ENCODE measurements at places on chromosomes 1 and 21.

DNA sequence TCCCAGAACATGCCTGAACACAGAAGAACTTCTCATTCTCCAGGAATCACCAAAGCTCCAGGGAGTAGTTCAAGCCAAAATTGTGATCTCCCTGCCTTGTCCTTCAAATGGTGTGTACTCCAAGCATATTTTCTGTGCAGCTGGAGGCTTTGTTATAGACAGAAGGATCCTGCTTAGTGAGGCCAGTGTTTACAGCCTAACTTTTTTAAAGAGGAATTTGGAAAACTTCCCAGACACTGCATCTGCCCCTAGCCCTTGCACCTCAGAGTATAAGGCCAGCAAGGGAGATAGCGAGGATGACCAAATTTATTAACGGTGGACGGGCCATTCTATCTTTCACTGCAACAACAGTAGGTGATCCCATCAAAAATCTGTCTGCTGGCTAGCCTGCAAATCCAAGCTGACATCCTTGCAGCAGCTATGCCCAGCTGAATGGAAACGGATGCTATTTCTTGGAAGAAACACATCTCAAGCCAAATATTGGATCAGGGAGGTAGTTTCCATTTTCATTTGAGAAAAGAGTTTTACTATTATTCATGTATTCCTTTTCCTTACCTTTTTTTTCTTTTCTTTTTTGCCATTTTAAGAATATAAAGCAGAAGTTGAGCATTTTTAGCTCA lies 249.8 kb downstream of the USH2A start:
- no peak for DNase-seq

DNA sequence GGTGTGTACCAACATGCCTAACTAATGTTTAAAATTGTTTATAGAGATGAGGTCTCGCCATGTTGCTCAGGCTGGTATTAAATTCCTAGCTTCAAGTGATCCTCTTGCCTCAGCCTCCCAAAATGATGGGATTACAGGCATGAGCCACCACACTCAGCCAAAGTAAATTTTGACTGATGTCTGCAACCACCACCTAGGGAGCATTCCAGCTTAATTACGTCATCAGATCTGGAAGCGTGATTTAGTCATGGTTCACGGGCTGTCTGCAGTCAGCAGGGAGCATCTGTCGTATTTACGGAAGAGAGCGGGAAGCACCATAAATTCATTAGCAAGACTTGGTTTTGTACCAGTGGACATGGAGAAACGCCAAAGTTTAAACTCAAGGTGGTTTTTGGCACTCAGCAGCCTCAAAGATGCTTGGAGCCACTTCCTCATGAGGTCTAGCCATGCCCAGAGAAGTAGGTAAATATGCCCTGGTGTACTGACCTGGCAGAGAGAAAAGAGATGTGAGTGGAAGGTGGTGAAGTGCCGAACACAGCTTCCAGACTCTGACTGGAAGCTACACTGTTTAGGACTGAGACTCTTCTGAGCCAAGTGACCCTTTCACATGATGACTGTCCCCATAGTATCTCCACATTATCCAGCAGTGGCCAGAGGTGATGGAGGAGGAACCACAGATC lies 60.8 kb upstream of the SLC35F3 start:
- DNase-seq = no peak

DNA sequence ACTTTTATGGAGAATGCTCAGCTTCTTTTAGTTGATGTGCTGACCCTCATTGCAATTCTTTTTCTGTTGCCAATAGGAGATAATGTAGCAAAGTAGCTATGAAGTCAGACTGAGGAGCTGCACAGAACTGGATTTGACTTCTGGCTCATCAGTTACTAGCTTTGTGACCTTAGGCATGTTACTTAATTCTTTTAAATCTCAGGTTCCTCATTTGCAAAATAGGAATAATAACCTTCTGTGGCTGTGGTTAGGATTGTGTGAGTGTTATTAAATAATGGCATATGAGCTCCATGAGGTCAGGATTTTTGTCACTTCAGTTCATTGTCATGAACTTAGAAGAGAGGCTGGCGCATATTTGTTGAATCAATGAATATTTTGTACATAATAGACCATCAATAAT lies 237.6 kb upstream of the SGIP1 start:
- no peak for DNase-seq

DNA sequence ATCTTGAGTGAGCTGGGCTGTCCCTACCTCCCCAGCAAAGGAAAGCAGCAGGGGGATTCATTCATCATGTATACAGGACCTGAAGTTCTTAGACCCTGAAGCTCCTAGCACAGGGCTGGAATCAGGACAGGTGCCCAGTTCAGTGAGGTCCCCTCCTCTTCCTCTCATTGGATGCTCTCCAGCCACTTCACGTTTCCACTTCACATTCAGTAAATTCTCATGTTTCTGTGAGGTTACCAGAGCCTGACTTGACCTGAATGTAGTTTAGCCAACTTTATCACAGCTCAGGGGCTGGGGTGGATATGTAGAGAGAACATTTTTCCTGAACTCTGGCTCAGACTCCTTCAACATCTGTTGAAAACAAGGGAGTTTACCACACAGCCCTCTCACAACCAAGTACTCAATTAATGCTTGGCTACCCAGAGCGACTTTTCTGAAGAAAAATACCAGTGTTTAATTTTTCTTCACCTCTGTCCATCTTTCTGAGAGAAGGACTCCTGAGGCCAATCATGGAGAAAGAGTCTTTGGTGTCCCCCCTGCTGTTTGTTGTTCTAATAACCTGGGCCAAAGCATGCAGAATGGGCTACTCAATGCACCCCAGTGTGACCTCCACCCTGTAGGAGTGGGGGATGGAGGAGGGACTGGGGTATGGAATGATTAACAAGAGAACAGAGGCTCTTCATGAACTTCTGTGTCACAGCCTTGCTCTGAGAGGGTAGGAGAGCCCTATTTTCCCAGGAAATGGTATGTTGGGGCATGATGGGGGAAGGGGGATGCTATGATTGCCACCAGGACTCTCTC lies 108.3 kb upstream of the FGGY start:
- no peak for DNase-seq

GRCh38 chr1:96411006-96411405 lies 310.6 kb upstream of the PTBP2 start:
- no peak for DNase-seq

GRCh38 chr1:53583868-53584776 lies 124.9 kb downstream of the DMRTB1 start:
- DNase-seq = no peak

Data from NK-92 treated with Interleukin-12 subunit alpha and Interleukin-12 subunit beta, amount 100 ng/mL, for 24 hours (cell line).